ENCODE measurements at places on chromosomes 2 and 18.

DNA sequence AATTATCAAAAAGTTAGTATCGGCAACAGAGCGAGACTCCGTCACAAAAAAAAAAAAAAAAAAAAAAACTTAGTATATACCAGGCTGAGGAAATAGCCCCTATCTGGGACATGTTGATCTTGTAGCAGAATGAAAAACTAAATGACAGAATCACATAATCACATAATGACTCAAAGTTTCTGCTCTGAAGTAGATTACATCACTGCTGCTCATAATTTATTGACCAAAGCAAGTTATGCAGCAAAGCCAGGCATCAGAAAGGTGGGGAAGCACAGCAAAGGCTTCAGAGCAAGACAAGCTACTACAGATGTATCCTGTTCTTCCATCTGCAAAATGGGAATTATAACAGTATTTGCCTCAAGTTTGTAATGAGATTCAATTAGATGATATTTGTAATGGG, 68.1 kb downstream of the BOD1L2 start:
- no peak for DNase-seq

DNA sequence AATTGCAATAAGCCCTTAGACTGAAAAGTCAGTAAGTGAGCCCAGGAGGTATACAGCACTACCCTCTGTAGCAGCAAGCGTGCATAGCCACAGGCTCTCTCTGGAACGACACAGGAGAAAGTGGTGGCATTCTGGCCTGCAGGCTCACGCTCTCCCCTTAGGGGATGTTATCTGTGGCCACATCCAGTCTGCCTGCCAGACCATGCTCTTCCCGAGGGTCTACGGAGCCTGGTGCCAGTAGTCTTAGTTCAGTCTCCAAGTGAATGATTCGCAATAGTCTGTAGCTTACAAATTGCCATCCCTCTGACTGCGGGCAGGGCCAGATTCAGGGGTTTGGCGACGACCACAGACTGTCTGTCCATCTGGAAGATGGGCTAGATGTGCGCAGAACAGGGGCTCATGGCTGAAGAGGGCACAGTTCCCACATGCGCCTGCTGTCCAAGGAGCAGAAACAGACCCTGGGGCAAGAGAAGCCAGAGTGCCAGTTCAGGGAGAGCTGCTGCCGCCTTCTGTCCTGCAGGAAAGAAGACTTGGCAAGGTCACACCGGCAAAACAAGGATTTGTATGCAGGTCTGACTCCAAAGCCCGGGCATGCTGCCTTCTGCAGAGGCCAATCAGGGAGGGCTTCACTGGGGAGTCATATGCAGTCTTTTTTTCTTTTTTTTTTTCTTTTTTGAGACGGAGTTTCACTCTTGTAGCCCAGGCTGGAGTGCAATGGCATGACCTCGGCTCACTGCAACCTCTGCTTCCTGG, 3.5 kb upstream of the KLF11 start:
- no peak for DNase-seq

DNA sequence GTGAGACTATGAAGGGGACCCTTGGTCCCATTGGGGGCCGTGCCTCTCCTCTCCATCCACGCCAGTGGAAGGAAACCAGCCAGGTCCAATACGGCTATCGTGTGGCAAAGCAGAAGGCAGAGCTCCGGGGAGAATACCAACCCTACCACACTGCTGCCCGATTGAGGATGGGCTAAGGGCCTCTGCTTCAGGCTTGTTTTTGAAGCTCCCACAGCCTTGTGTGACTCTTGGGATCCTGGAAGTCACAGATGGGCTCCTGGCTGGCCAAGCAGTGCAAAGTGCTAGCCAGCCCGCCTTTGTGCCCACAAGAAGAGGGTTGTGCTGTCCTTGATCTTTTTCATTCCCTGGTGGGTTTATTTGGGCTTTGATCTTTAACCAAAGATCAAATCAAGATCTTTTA, 70.6 kb upstream of the ID2 start:
- DNase-seq = no peak

DNA sequence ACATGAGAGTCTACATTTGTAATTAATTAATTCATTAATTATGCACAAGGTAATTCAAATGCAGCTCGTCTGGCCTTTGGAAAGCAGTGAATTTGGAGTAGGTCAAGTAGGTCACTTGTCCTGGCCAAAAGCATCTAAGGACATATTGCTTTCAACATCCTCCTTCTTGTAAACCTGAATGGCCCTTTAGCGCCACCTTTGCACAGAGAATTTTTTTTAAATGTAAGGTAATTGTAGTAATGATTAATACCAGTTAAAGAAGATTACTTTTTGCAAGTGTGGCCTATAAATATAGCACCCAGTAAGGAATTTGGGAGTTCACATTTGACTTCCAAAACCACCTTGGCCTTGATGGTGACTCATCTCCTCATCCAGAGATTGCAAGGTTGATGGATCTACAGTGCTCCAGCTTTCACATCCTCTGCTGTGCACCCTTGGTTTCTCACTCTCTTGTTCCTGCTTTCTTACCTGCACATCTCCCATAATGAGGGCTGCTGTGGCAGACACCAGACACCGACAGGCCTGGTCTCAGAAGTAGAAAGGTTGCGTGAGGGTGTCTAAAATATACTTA, 481.7 kb downstream of the TGIF1 start:
- DNase-seq = no peak

GRCh38 chr18:513826-514530, 13.5 kb upstream of the COLEC12 start:
- no peak for DNase-seq

DNA sequence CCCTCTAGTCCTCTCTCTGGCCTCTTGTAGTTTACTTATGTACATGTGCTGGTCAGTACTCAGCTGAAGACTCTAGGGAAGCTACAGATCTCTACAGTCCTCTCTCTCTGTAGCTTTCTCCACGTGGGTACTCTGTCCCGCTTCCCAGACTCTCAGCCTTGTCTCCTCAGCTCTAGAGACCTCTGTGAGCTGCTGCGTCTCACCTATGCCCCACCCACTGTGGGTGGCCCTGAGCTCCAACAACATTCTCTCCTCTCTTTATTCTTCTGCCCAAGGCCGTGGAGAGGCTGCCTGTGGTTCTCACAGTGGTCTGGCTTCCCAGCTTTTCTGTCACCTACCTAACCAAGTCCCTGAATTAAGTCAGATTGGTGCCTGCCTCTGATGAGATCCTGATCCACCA, 33.4 kb downstream of the MFSD6 start:
- DNase-seq = no peak

GRCh38 chr2:10228611-10229365, 73.9 kb upstream of the HPCAL1 start:
- DNase-seq = no peak

DNA sequence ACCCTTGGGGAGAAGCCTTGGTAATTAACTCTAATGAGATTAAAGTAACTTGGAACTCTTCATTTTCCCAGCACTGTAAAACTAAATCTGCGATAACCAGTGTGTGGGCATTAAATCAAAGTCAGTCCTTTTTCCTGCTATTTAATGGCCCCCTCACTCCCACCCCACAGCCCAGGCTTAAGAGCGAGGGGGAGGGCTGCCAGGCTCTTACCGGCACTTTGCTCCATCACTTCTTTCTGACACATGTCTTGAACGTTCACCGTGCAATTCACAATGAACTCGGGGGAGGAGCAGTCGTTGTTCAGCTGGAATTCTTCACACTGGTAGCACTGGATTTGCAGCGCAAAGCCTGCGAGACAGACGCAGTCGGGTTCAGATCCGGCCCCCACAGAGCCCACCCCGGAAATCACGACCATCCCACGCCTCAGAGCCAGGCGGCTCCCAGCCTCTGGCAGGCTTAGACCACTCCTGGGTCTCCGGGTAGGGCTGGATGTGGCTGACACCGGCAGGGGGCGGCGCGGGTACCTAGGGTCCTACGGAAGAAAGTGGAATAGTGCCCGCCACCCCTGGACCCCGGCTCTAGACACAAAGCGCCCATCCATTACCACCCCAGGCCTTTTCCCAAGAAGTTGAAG, 1.7 kb downstream of the LYPD1 start:
- DNase-seq = no peak
